ENCODE measurements at places on chromosomes 3 and 15.

GRCh38 chr3:182182531-182182968 is 470.8 kb downstream of the SOX2 start:
- no peak for DNase-seq

- no peak for DNase-seq
Observed at GRCh38 chr15:101504373-101504772, 14.9 kb upstream of the PCSK6 start.

DNA sequence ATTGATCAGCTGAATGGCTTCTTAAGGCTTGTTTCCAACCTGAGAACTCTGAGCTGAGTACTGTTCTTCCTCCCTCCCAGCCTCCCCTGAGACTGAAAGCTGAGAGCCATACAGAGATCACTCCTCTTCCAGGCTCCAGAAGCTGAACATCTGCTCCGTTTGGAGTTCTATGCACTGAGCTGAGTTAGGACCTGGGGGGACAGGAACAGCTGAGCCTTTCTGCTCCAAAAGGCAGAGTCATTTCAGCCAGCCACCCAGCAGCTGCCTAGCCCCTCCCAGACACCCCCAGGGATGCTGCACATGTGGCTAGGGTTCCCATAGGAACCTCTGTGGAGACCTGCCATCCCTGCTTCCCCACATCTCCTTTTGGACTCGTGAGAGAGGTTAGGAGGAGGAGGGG is 64.2 kb upstream of the GLCE start:
- no peak for DNase-seq

DNA sequence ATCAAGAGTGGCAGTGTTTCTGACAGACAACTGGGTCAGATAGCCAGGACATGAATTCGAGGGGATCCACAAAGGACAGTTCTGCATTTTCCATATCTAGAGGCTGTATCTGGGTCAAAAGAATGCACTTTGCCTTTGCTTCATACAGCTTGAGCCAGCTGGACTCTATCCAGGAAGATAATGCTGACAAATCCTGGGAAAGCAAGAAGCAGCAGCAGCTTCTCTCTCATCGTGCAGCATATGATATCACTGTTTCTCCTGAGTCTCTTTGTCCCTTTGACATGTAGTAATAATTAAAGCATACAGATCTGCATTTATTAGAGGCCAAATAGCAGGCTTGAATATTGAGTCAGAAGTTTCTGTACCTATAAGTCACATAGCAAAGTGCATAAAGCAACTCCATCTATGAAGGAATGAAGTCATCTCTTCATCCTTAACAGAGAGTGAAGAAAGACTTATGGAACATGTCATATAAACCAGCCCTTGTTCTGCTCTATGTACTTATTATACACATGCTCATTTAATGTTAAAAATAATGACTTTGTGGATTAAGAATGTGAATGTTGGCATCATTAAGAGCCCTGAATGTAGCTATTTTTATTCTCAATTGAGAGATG is 236.8 kb upstream of the GBE1 start:
- no peak for DNase-seq
